ENCODE measurements at places on chromosomes 11 and 22.

GRCh38 chr11:1509626-1510255 is 23.2 kb upstream of the MOB2 start:
- DNase-seq: no peak

DNA sequence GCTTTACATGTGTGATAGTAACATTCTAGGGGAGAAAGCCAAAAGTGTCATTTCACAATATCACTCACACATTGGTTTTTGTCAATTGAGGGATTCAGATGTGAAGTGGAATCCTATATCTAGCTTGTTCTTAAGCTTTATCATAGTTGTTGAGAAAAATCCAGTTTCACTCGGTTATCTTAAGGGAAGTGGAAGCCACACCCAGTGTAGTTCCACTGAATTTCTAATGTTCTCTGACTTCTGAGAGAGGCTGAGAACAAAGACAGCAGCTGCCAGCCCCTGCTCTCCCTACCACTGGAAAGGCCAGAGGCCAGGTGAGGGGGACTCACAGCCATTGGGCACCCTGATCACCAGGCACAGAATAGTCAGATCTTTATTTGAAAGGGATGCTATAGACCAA is 53.7 kb downstream of the THAP12 start:
- DNase-seq: no peak

DNA sequence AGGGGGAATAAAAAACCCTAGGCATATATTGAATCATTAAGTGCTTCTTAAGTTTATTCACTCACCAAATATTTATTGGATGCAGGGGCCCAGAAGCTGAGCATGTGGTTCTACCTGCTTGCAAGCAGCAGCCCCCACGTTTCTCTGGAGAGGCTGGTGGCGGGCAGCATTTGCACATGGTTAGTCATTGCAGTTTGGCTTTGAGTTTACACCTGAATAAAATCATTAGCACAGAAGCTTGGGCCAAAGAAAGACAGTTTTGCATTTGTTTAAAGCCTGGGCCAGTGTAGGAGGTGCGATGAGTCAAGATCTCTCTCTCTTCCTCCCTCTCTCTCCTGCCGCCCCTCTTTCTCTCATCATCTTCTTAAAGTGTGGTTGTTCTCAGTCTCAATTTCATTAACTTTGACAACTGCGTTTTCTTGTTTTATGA is 72.6 kb downstream of the C22orf31 start:
- peak; percentile 1 for DNase-seq

DNA sequence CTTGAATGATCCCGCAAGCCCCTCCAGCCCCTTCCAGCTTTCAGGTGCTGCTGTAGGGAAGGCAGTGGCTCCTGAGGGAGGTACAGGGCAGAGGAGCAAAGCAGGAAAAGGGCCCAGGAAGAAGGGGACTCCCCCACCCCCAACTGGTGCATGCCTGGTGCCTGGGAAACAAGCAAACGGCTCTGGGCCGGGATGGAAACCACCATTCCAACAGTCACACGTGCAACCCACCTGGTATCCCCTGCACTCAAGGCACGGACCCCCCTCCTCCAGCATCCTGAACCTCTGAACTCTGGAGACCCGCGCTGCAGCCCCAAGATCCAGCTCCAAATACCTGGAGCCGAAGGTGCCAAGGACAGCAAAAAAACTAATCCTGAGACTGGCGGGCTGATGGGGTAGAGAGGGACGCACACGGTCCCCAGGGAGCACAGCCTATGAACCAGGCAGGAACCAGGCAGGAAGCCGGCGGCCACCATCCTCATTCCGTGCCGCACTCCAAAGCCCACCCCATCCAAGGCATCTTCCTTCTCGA is 537 bp downstream of the SCN4B start:
- DNase-seq: no peak

DNA sequence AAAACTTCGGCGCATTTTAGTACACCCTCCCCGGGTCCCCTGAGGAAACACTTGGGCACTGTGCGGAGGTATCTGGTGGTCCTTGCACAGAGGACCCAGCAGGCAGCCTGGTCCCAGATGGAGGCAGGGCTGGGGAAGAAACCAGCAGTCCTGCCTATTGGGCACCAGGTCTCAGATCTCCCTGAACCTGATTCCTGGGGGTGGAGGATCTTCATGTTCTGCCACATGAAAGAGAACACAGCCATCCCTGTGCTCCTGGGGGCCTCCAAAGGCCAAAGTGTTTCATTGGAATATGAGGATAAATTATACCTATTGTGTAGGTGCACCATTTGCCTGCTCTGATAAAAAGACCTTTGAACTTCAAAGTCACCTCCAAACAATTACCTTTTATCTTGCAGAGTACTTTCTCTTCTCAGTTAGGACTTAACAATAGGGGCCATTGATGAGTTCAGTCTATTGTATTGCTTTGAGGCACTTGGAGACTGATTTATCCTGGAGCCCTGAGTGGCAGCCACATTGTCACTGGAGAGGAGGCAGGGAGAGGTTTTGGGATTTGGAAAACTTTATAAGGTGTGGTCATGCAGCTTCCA is 1.8 kb downstream of the RCN1 start:
- no peak for DNase-seq

DNA sequence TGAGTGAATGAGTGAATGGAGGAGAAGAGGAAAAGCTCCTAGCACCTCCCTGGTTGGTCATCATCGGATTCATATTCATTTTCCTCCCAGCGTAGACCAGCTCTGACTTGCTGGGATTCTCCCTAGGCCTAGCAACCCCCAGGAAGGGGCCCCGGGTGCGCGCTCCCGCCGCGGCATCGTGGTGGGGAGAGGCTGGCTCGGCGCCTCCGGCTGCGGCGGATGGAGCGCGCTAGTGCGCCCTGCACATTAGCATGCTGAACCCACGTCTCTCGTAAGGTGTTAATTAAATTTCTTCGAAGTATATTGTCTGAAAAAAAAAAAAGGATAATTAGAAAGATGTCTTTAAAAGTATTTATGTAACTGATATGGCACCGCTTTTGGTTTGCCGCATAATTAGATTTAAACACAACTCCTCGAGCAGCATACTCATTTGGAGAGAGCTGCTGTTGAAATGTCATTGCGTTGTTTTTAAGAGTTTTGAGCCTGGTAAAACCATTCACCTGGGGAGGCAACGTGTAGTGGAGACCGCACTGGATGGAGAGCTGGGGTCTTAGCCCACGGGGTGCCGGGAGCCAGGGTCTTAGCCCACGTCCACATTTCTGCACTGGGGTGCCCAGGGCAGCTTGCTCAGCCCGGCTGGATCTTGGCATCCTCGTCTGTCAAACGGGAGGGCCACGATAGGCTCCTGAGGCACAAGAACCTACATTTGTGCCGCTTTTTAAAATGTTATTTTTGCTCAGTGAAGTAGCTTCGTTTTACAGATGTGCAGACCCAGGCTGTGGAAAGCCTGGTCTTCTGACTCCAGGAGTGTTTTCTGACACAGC is 21.8 kb downstream of the MPPED1 start:
- DNase-seq: no peak

DNA sequence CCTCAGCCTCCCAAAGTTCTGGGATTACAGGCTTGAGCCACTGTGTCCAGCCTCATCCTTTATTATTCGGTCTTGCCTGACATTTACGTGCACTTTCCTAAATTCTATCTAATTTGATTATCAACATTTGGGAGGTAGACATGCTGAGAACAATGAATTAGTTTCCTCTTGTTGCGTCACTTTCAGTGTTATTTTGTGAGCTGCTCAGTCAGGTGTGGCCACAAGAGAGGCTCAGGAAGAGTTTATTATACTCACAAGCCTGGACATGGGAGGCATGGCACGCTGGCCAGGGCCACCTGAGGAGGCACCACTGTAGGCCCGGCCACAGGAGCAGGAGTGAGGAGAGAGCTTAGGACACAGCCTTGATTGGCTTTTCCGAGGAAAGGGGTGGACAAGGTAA is 59.7 kb upstream of the RBFOX2 start:
- no peak for DNase-seq

DNA sequence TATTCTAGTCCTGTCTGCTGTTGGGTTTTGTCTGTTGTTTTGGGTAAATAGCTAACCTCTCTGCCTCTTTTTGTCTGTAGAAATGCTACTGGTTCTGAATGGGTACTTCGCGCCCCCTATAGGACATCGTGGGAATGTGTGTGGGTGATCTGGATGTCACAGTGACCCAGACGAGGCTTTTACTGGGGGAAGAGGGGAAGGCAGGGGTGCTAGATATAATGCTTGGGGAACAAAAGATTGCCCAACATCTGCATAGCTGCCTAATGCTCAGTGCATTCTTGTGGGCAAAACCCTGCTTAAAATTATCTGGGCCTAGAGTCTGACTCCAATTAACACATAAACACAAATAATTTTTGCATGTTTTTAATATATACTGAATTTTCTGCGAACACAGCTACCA is 57.7 kb downstream of the BMAL1 start:
- peak; percentile 44 for DNase-seq

GRCh38 chr11:76493626-76494539 is 49.1 kb downstream of the EMSY start:
- no peak for DNase-seq

GRCh38 chr11:30594646-30595411 is 8.7 kb upstream of the MPPED2 start:
- no peak for DNase-seq

GRCh38 chr11:73907191-73907590 is 30.4 kb downstream of the PAAF1 start:
- no peak for DNase-seq

- DNase-seq: no peak
These were observed 22.8 kb downstream of the TEAD1 start for GRCh38 chr11:12696911-12697581.

GRCh38 chr11:1232883-1233321 is 10.0 kb downstream of the MUC5B start:
- no peak for DNase-seq

DNA sequence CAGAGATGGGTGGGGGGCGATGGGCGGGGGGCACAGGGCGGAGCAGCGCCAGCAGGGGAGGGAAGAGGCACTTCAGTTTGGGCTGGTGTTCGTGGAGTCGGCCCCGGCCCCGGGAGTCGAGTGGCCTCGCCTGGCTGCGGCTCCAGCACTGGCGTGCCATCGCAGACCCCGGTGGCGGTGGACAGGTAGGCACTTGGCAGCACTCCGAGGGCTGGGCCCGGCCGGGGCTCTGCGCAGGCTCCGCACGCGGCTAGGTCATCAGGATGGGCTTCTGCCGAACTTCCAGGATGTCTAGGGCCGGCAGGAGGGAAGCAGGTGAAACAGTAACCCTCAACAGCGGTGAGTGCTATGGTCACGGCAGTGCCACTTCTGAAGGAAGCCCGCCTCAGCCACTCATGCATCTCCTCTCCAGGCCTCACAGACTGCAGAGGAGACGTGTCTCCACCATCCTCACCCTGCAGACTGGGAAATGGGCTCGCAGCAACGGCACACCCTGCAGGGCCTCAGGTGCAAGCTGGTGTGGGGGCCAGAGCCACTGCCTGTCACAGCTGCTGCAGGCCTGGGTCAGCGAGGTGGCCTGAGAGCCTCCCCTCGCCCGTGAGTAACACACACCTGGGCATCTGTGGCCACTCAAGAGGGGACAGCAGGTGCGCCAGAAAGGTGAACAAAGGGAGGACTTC is 33.3 kb downstream of the NUP50 start:
- no peak for DNase-seq

- peak; percentile 54 for DNase-seq
These were observed 32.2 kb downstream of the TRMU start for GRCh38 chr22:46367707-46368191.

DNA sequence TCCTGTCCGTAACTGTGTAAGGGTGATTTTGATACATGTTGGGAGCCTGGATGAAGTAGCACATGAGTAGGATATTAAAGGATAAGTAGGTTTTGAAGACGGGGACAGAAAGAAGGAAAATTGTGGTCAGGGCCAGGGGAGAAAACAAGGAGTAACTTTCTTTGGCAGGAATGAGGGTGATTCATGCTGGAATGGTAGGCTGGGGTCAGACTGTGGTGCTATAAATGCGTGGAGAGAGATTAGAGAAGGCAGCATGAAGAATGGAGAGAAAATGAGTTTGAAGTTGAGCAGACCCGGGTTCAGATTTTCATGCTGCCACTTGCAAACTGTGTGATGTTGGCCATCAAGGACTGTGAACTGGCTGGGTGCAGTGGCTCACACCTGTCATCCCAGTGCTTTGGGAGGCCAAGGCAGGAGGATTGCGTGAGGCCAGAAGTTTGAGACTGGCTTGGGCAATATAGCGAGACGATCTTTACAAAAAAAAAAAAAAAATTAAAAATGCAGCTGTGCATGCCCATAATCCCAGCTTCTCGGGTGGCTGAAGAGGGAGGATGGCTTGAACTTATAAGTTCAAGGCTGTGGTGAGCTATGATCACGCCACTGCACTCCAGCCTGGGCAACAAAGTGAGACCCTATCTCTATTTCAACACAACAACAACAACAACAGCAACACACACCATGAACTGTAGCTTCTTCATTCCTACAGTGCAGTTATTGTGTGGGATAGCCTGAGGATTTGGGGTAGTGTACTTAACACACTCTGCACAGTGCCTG is 22.3 kb downstream of the ZBTB16 start:
- no peak for DNase-seq

GRCh38 chr22:24305260-24305692 is 34.6 kb downstream of the SPECC1L start:
- no peak for DNase-seq

- no peak for DNase-seq
These were observed 24.1 kb downstream of the LARGE1 start for GRCh38 chr22:33896154-33896553.

DNA sequence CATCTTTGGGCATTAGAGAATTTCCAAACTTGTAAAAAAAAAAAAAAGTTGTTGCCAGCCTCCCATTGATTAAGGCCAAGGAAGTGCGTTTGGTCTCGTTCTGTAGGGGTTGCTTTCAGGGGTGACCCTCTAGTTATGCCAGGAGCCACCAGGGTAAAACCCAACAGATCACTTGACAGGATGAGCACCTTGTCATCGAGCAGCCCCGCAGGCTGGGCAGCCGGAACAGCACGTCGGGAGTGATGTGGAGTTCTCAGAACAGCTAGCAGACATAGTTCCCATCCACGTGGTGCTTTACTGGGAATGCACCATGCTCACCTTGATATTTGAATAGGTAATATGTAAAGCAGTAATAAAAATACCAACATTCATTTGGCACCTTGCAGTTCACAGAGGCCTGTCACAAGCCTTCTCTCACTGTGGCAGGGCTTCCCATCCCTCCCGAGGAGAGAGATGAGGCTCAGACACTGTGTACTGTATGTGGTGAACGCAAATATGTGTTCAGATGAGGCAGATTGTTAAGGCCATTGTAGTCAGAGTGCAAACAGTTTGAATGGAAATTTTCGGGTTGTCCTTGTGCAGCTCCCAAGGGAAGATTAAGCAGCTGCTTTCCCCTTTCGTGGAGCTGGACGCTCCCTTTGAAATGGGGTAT is 70.9 kb upstream of the SORL1-AS1 start:
- no peak for DNase-seq

DNA sequence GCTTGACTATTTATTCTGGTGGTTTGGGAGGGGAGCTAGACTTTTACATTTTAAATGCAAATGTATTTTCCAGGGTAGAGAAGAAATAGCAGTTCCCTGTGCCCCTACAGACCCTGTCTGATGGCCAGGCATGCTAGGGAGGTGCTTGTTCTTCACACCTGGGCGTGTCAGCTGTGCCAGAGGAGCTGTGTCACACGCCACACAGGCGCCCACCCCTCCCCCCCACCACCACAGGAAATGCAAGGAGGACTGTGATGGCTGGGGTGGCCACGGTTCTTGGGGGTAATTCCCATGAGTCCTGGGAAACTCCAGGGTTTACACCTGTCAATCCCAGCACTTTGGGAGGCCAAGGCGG is 82.2 kb downstream of the FLI1 start:
- DNase-seq: no peak

All from stimulated activated CD4-positive, alpha-beta T cell treated with anti-CD3 and anti-CD28 coated beads, TNF-alpha, amount 100 ng/mL, for 48 hours (primary cell).